ENCODE measurements at places on chromosomes 4 and X. TPM values are rescaled to one million over a fixed set of nuclear protein-coding genes. Genes with fewer than 3 reads are reported as not detected.

GRCh38 chrX:102849396-102849795, 87.7 kb upstream of the RAB40AL start:
- H3K27me3 ChIP-seq, result no peaks in the 10 kb centered on the region
- H3K4me1 ChIP-seq, result no peaks in the 10 kb centered on the region
- no peak overlapping the region for H3K27ac ChIP-seq
- no peaks in the 10 kb centered on the region for H3K36me3 ChIP-seq
- H3K4me3 ChIP-seq, result no peak overlapping the region

DNA sequence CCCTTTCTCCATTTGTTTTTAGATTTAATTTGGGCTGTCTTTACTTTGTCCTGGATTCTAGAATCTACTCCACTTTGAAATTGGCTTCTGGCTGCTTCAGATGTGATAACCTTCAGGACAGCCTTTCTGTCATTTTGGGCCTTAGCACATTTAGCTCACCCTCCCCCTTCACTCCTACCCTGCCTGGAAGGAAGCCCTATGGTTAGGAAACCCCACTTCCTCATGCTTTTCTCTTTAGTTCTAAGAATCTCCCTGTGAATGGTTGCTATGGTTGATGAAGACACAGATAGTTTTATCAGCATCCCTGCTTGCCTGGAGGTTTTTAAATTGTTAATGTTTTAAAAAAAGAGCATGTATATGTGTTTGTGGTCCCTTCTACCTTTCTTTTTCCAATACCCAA, 100.7 kb upstream of the PTPN13 start:
- H3K27ac ChIP-seq, result no peak overlapping the region
- no peaks in the 10 kb centered on the region for H3K4me1 ChIP-seq
- no peak overlapping the region for H3K4me3 ChIP-seq

DNA sequence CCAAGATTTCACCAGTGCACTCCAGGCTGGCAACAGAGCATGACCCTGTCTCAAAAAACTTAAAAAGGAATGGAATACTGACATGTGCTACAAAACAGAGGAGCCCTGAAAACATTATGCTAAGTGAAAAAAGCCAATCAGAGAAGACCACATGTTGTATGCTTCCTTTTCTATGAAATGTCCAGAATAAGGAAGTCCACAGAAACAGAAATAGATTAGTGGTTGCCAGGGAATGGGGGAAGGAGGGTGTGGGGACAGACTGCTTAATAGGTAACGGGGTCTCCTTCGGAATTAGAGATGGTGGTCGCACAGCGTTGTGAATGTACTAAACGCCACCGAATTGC, 30.1 kb upstream of the KIAA0232 start:
- no peaks in the 10 kb centered on the region for H3K4me1 ChIP-seq
- no peak overlapping the region for H3K27ac ChIP-seq
- no peak overlapping the region for H3K4me3 ChIP-seq
- DNase-seq, result no peak

PRR32 gene
- not detected for total RNA-seq

PLAC1 gene
- not detected for total RNA-seq

DMP1 gene
- total RNA-seq, result 0.16 TPM

GRCh38 chr4:154838694-154839093, 57.6 kb downstream of the RBM46 start:
- no peaks in the 10 kb centered on the region for H3K36me3 ChIP-seq
- no peak for DNase-seq
- no peaks in the 10 kb centered on the region for H3K4me1 ChIP-seq
